ENCODE measurements at places on chromosomes 7 and 10.

GRCh38 chr10:131211146-131211545 is 100.4 kb downstream of the TCERG1L start:
- no peak for DNase-seq

DNA sequence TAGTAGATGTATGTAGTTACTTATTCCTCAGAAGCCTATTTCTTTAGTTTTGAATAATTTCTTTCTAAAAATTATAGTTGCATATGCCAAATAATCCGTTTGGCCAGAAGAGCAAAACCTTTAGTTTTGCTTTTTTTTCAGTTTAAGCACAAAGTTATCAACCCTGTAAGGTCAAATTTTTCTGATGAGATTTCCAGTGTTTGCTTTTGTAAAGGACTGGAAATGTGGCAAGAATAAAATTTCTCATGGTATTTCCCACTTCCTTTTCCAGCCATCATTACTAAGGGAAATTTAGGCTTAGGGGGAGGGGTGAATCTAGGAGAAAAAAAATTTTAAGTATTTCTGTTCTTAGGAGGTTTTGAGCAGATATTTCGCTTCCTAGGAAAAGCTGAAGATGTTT is 7.6 kb downstream of the CALD1 start:
- no peak for DNase-seq

DNA sequence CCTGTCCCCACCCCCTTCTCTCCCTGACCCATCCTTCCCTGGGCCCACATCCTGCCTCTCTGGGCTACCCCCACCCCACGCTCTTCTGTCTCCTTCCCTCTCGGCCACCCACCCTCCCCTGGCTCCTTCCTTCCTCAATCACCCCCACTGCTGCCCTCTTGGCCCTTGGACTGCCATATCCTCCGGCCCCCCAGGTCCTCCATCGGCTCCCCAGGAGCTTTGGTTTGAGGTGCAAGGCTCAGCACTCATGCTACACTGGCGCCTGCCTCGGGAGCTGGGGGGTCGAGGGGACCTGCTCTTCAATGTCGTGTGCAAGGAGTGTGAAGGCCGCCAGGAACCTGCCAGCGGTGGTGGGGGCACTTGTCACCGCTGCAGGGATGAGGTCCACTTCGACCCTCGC is 10.9 kb downstream of the EPHB6 start:
- DNase-seq = no peak

GRCh38 chr7:108589874-108590273 is 20.2 kb downstream of the DNAJB9 start:
- DNase-seq = no peak

- DNase-seq = no peak
Measured at GRCh38 chr10:131857156-131858117, 43.4 kb upstream of the PPP2R2D start.

DNA sequence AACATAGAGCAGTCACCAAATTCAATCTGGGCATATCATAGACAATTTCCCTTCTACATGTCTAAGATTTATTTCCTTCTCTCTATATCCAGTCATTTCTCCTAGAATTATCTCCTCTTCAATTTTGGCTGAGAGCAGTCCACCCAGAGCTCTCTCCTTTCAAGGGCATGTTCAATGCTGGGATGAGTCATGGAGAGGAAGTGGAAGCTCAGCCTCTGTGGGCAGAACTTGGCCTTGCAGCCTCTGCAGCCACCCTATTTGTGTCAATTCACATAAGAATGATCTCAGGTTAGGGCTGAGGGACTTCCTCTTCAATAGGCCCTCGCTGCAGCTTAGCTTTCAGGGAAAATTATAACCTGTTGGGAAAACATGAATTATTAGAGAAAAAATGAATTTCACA is 560.8 kb downstream of the POM121L12 start:
- DNase-seq = no peak

GRCh38 chr10:12701696-12702095 is 299.8 kb downstream of the CCDC3 start:
- DNase-seq = no peak

DNA sequence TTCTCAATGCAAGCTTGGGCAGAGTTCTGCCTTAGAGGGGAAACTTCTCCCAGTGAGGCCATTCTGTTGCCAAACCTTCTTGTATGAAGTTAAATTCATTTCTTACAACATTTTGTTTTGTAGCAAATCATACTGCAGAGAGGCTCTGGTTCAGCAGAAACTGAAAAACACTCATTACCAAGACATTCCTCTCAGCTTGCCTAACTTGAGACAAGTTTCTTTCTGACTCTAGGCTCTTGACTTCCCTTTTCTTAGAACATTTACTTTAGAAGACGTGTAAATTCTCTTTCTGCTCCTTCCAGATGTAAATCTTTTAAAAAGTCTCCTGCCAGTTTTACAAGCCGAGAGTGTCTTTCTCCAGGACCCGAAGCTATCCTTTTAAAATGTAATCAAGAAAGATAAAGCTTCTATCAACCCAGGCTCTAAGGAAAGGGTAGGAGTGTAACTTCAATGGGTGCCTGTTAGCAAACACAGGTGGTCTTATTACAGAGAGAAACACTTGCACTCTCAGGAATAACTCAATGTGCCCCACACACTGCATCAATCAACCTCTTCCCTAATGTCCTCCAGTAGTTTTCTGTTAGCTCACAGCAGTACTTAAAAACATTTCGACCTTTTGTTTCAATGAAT is 80.5 kb upstream of the TAS2R16 start:
- DNase-seq = no peak

DNA sequence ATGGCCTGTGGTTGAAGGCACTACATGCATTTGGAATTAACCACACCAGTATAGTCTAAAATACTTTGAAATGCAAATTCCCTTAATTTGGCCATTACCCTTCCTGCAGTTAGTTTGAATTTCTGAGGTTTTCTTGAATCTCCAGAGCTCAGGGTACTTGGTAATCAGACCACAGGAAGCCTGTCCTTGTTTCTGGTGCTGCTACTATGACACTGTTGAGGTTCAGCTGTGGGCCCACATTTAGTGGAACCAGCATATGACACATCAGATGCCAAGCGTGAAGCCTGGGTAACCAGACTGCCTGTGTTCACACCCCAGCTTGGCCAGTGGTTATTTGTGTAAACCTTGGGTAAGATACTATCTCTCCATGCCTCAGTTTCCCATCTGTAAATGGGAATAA is 124.3 kb downstream of the SNX10 start:
- no peak for DNase-seq

All from effector CD4-positive, alpha-beta T cell (primary cell).